Activated CD8-positive, alpha-beta T cell treated with anti-CD3 and anti-CD28 coated beads, Interleukin-2, amount 10 ng/mL, durations not matched to agents 7 days and 5 days (primary cell): ENCODE measurements at places on chromosomes 6 and 20. TPM values are rescaled to one million over a fixed set of nuclear protein-coding genes. Genes with fewer than 3 reads are reported as not detected.

The TNF gene
- 53.4 TPM for total RNA-seq

DNA sequence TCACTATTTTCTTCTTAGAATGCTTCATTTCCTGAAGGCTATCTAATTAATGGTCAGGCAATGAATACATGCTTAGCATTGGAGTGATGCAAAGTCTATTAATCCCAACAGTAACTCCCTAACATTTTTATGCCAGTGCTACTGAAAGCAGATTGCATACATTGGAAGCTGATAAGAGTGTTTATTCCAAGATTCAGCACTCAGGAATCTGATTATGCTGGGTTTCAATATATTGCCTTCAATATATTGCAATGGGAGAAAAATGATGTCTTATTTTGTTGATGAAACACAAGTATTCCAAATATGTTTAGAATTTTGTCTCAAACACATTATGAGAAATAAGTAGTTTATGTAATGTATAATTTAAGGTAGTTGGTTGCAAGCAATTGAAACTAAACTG is 26.7 kb upstream of the TRDN start:
- no peak overlapping the region for H3K27ac ChIP-seq
- H3K36me3 ChIP-seq, result no peaks in the 10 kb centered on the region
- H3K4me1 ChIP-seq, result no peaks in the 10 kb centered on the region
- DNase-seq, result no peak

- no peak overlapping the region for H3K27ac ChIP-seq
- DNase-seq, result no peak
- H3K27me3 ChIP-seq, result no peaks in the 10 kb centered on the region
- peaks cover 28% of the 10 kb centered on the region for H3K36me3 ChIP-seq
- no peaks in the 10 kb centered on the region for H3K4me1 ChIP-seq
Observed at GRCh38 chr20:48999890-49000870, 45.9 kb upstream of the CSE1L start.

GRCh38 chr6:41677124-41677921 is 39.1 kb downstream of the MDFI start:
- no peak overlapping the region for H3K27ac ChIP-seq
- H3K36me3 ChIP-seq, result no peaks in the 10 kb centered on the region
- H3K4me3 ChIP-seq, result no peak overlapping the region

- H3K27me3 ChIP-seq, result peaks cover 3% of the 10 kb centered on the region
- peak overlapping the region; percentile 86 for H3K4me3 ChIP-seq
- no peak for DNase-seq
- peaks cover 16% of the 10 kb centered on the region for H3K36me3 ChIP-seq
Observed at GRCh38 chr6:26027491-26028211, 59.6 kb upstream of the HFE start.

GRCh38 chr6:134289204-134289575 is 28.7 kb downstream of the SGK1 start:
- no peaks in the 10 kb centered on the region for H3K27me3 ChIP-seq
- peak overlapping the region; percentile 2 for H3K27ac ChIP-seq
- peaks cover 3% of the 10 kb centered on the region for H3K36me3 ChIP-seq
- H3K4me3 ChIP-seq, result no peak overlapping the region

The CCHCR1 gene
- total RNA-seq, result 36.5 TPM

The PRL gene
- total RNA-seq, result not detected

GRCh38 chr6:16473184-16473907 is 235.0 kb downstream of the GMPR start:
- no peak for DNase-seq
- H3K36me3 ChIP-seq, result peaks cover 50% of the 10 kb centered on the region
- peak overlapping the region; percentile 77 for H3K27ac ChIP-seq

The F13A1 gene
- not detected for total RNA-seq

The PTK6 gene
- 0.34 TPM for total RNA-seq

DNA sequence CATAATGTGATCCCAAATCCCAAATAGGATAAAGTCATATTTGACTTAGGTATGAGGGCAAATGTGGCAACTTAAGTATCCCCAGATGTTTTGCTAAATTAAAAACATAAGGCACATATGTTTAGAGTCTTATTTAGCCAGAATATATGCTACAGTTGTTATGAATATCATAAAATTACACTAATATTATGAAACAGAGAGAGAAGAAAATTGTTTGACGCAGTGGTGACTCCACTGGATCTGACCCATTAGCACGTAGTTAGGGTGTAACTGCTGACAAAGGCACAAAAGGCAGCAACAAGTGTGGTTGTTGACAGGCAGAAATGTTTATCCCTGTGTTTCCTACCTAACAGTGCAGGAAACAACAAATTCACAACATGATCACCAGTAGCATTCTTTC is 152.4 kb upstream of the THBS2 start:
- DNase-seq, result no peak
- H3K27me3 ChIP-seq, result peaks cover 7% of the 10 kb centered on the region
- no peak overlapping the region for H3K4me3 ChIP-seq
- H3K4me1 ChIP-seq, result no peaks in the 10 kb centered on the region

- no peak overlapping the region for H3K4me3 ChIP-seq
- no peaks in the 10 kb centered on the region for H3K36me3 ChIP-seq
- no peaks in the 10 kb centered on the region for H3K4me1 ChIP-seq
- no peaks in the 10 kb centered on the region for H3K27me3 ChIP-seq
- DNase-seq, result no peak
Observed at GRCh38 chr6:126377594-126378153, 37.8 kb downstream of the CENPW start.

- no peak for DNase-seq
- H3K4me3 ChIP-seq, result peak overlapping the region; percentile 83
- peaks cover 49% of the 10 kb centered on the region for H3K27me3 ChIP-seq
- no peaks in the 10 kb centered on the region for H3K36me3 ChIP-seq
Observed at GRCh38 chr6:122790028-122790422, 967 bp downstream of the SMPDL3A start.

The CCM2L gene
- total RNA-seq, result not detected

DNA sequence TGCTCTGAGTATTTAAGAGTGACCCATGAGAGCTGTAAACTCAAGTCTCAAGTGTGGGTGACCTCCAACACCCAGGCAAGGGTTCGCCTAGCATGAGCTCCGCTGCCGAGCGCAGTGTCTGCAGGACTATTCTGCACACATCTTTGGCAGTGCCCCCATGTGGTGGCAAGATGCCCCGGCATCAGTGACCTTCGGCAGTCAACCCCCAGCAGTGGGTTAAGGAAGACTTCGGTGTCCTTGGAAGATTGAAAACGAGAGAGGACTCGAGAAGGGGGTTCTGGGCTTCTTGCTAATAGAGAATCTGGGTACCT is 43.1 kb downstream of the RBM38 start:
- peak overlapping the region; percentile 92 for H3K27ac ChIP-seq
- H3K4me1 ChIP-seq, result peaks cover 66% of the 10 kb centered on the region
- no peak overlapping the region for H3K4me3 ChIP-seq
- peaks cover 10% of the 10 kb centered on the region for H3K36me3 ChIP-seq
- H3K27me3 ChIP-seq, result peaks cover 11% of the 10 kb centered on the region

- no peak overlapping the region for H3K4me3 ChIP-seq
- peaks cover 5% of the 10 kb centered on the region for H3K36me3 ChIP-seq
- H3K27me3 ChIP-seq, result no peaks in the 10 kb centered on the region
- no peak overlapping the region for H3K27ac ChIP-seq
- no peak for DNase-seq
Observed at GRCh38 chr6:138970856-138971425, 17.1 kb downstream of the REPS1 start.

The ECI2 gene
- 41.1 TPM for total RNA-seq

GRCh38 chr20:21944227-21944626 is 238.8 kb downstream of the PAX1 start:
- H3K27ac ChIP-seq, result no peak overlapping the region
- H3K4me3 ChIP-seq, result no peak overlapping the region
- H3K4me1 ChIP-seq, result no peaks in the 10 kb centered on the region
- no peak for DNase-seq
- no peaks in the 10 kb centered on the region for H3K27me3 ChIP-seq
- no peaks in the 10 kb centered on the region for H3K36me3 ChIP-seq

- no peak overlapping the region for H3K27ac ChIP-seq
- peaks cover 28% of the 10 kb centered on the region for H3K27me3 ChIP-seq
- peaks cover 36% of the 10 kb centered on the region for H3K4me1 ChIP-seq
- peaks cover 28% of the 10 kb centered on the region for H3K36me3 ChIP-seq
- H3K4me3 ChIP-seq, result no peak overlapping the region
Observed at GRCh38 chr20:46056970-46057855, 28.2 kb downstream of the SLC12A5 start.

- DNase-seq, result no peak
- H3K27me3 ChIP-seq, result no peaks in the 10 kb centered on the region
- H3K27ac ChIP-seq, result no peak overlapping the region
- H3K36me3 ChIP-seq, result peaks cover 15% of the 10 kb centered on the region
- no peak overlapping the region for H3K4me3 ChIP-seq
- H3K4me1 ChIP-seq, result peaks cover 3% of the 10 kb centered on the region
Observed at GRCh38 chr20:37516811-37517750, 4.0 kb upstream of the NNAT start.

GRCh38 chr6:114998492-114998891 is 655.7 kb upstream of the HS3ST5 start:
- DNase-seq, result no peak
- H3K36me3 ChIP-seq, result no peaks in the 10 kb centered on the region
- H3K27ac ChIP-seq, result no peak overlapping the region
- H3K4me1 ChIP-seq, result no peaks in the 10 kb centered on the region
- H3K4me3 ChIP-seq, result no peak overlapping the region
- H3K27me3 ChIP-seq, result no peaks in the 10 kb centered on the region

GRCh38 chr20:34089655-34090345 is 22.2 kb downstream of the EIF2S2 start:
- H3K4me1 ChIP-seq, result peaks cover 1% of the 10 kb centered on the region
- peak overlapping the region; percentile 43 for H3K27ac ChIP-seq
- DNase-seq, result no peak
- H3K4me3 ChIP-seq, result no peak overlapping the region
- H3K27me3 ChIP-seq, result no peaks in the 10 kb centered on the region

- H3K27me3 ChIP-seq, result peaks cover 5% of the 10 kb centered on the region
- peaks cover 25% of the 10 kb centered on the region for H3K36me3 ChIP-seq
- H3K4me1 ChIP-seq, result peaks cover 54% of the 10 kb centered on the region
- no peak for DNase-seq
- H3K4me3 ChIP-seq, result peak overlapping the region; percentile 98
Observed at GRCh38 chr6:158560836-158561320, 987 bp downstream of the TMEM181 start.

The CLPSL2 gene
- total RNA-seq, result not detected

- H3K27ac ChIP-seq, result no peak overlapping the region
- no peak for DNase-seq
- no peaks in the 10 kb centered on the region for H3K27me3 ChIP-seq
- H3K36me3 ChIP-seq, result peaks cover 24% of the 10 kb centered on the region
- peaks cover 61% of the 10 kb centered on the region for H3K4me1 ChIP-seq
Observed at GRCh38 chr6:75613056-75613501, 11.4 kb downstream of the SENP6 start.

GRCh38 chr20:22795871-22796270 is 211.5 kb upstream of the FOXA2 start:
- no peaks in the 10 kb centered on the region for H3K4me1 ChIP-seq
- H3K27ac ChIP-seq, result no peak overlapping the region
- H3K27me3 ChIP-seq, result no peaks in the 10 kb centered on the region
- DNase-seq, result no peak

DNA sequence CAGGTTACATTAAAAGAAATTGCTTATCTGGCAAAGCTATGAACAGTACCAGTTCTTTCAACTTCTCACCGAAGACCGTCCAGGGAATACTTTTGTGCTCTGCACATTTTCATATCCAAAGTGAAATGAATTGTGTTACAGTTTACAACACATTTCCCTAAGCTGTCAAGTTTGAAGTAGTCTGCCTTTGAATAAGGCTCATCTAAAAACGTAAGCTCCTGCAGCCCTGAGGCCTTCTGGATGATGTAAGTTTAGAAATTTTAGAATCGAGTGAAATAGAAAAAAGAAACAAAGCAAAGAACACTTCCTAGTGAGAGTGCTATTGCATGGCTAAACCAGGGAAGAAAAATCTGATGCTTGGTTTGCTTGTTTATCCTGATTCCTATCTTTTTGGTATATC is 653.8 kb downstream of the MMUT start:
- no peaks in the 10 kb centered on the region for H3K36me3 ChIP-seq
- no peak overlapping the region for H3K27ac ChIP-seq
- no peak for DNase-seq
- H3K27me3 ChIP-seq, result no peaks in the 10 kb centered on the region
- H3K4me3 ChIP-seq, result no peak overlapping the region

- no peaks in the 10 kb centered on the region for H3K27me3 ChIP-seq
- peaks cover 25% of the 10 kb centered on the region for H3K4me1 ChIP-seq
- DNase-seq, result no peak
- no peak overlapping the region for H3K27ac ChIP-seq
Observed at GRCh38 chr6:135195041-135195440, 13.9 kb downstream of the MYB start.

- H3K27me3 ChIP-seq, result peaks cover 10% of the 10 kb centered on the region
- peak; percentile 36 for DNase-seq
- H3K36me3 ChIP-seq, result peaks cover 39% of the 10 kb centered on the region
- H3K4me3 ChIP-seq, result peak overlapping the region; percentile 89
Observed at GRCh38 chr6:132812756-132813172, 1.6 kb upstream of the RPS12 start.

GRCh38 chr6:130846501-130846900 is 19.3 kb downstream of the SMLR1 start:
- no peaks in the 10 kb centered on the region for H3K36me3 ChIP-seq
- H3K4me3 ChIP-seq, result no peak overlapping the region
- DNase-seq, result no peak
- no peak overlapping the region for H3K27ac ChIP-seq

- no peak overlapping the region for H3K4me3 ChIP-seq
- H3K27ac ChIP-seq, result no peak overlapping the region
- no peak for DNase-seq
- H3K27me3 ChIP-seq, result peaks cover 2% of the 10 kb centered on the region
Observed at GRCh38 chr6:168162366-168162765, 83.4 kb upstream of the FRMD1 start.

DNA sequence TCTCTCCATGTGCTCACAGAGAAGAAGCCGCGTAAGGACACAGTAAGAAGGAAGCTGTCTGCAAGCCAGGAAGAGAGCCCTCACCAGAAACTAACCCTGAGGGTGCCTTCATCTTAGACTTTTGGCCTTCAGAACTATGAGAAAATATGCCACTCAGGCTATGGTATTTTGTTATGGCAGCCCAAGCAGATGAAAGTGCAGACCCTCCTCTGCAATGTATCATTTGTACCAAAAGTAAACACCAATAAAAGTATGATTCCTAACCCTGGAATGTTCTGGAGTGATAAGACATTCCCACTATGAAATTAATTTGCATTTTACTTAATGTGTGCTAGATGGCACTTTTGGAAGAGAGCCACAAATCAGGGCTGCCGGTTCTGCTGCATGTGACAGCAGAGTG is 594.3 kb downstream of the UTRN start:
- H3K27ac ChIP-seq, result no peak overlapping the region
- no peaks in the 10 kb centered on the region for H3K4me1 ChIP-seq
- H3K36me3 ChIP-seq, result no peaks in the 10 kb centered on the region
- DNase-seq, result no peak

- no peak overlapping the region for H3K4me3 ChIP-seq
- no peaks in the 10 kb centered on the region for H3K36me3 ChIP-seq
- DNase-seq, result no peak
- H3K4me1 ChIP-seq, result peaks cover 5% of the 10 kb centered on the region
- no peak overlapping the region for H3K27ac ChIP-seq
Observed at GRCh38 chr6:3444276-3445088, 12.4 kb downstream of the SLC22A23 start.
